Caco-2 (cell line): ENCODE measurements at places on chromosomes 6 and 20.

- DNase-seq, result no peak
These were observed 43.9 kb downstream of the TNFAIP3 start for GRCh38 chr6:137910843-137911456.

DNA sequence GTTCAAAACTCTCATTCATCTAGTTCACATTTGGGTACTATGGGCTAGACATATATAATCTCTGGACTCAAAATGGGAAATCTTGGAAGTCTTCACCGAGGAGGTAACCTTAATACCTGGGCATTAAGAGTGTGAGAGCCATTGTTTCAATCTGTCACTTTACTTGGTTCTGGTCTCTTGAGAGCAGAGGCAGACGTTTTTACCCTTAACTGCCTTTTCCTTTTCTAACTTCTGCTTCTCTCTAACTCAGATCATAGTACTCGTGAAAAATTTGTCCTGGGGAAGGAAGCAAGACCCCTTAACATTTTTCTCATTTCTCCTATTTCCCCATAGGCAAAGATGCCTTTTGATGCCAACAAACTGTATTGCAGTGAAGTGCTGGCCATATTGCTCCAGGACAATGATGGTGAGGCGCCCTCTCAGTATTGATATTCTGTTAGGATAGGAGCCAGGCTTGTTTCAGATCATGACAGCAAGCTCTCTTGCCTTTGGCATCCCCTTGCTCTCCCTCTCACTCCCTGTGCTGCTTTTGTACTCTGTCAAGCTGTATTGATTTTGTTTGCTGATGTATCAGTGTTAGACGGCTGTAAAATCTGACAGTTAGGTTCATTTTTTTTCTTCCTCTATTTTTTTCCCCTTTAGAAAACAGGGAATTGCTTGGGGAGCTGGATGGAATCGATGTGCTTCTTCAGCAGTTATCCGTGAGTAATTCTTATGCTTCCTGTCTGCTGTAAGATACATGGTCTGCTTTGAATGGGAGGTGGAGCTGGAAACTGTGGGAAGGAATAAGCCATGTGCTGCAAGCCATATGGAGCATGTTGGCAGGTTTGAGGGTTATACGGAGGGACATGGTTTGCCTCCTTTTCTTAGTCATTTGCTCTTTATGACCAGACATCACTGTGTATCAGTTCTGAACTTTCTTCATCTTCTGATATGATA is 83.5 kb downstream of the CTNNBL1 start:
- DNase-seq, result no peak

GRCh38 chr6:166927240-166927934 is 29.0 kb downstream of the RNASET2 start:
- no peak for DNase-seq

DNA sequence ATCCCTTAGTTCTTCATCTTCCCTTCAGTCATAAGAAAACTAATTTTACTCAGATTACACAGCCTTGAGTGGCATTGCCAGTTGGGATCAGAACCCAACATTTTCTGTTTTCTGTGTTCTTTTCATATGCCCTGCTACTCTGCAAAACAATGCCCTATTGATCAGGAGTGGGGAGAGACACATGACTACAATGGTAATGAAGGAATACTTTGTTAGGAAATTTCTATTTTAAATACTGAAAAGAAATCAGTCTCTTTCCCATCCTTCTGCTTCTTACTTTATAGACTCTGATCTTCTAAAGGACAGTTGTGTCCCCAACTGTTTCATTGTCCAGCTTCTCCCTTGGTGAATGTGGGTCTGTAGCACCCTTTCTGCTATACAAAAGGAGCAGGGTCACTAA is 5.5 kb upstream of the PKIB start:
- DNase-seq, result no peak

DNA sequence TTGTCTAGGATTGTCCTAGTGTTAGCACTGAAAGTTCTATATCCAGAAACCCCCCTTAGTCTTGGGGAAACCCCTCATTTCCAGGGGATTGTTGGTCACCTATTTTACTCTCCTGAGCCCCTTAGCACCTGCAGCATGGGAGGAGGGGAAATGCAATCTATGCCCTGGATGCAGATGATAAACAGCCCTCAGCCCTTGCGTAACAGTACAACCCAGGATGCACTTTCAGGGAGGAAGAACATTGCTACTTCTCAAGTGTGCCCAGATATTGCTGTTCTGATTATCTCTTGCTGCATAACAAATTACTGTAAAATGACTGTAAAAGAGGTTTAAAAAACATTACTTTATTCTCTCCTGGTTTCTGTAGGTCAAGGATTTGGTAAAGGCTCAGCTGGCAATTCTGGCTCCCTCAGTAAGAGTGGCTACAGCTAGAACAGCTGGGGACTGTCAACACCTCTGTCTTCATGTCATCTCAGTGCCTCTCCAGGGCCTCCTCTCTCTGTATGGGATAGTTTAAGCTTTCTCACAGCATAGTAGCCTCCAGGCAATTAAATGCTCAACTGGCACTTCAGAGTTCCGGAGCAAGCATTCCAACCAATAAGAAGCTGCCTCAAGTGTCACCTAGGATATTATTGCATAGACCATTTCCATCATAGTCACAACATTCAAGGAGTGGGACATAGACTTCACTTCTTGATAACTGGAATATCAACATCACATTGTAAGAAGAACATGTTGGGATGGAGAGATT is 117.8 kb upstream of the FOXO3 start:
- no peak for DNase-seq

DNA sequence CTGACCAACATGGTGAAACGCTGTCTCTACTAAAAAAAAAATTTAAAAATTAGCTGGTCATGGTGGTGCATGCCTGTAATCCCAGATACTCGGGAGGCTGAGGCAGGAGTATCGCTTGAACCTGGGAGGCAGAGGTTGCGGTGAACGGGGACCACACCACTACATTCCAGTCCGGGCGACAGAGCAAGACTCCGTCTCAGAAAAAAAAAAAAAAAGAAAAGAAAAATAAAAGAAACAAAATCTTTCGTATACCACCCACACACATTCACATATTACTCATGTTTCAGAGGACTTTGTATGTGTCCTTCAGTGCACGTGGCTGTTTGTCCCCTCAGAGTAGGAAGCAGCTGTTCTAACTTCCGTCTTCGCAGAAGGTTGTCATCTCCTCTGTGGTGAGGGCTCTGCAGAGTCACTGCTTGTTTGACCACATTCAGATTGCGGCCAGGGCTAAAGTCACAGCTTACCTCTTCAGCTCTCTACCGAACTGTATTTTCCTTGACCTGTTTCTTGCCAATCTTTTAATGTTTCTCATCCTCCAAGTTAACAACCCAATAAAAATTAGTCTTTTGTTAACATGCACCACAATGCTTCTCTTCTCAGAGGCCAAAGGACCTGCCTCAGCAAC is 36.6 kb upstream of the HIVEP1 start:
- DNase-seq, result no peak

GRCh38 chr6:74161380-74161779 is 465.4 kb downstream of the CD109 start:
- no peak for DNase-seq

DNA sequence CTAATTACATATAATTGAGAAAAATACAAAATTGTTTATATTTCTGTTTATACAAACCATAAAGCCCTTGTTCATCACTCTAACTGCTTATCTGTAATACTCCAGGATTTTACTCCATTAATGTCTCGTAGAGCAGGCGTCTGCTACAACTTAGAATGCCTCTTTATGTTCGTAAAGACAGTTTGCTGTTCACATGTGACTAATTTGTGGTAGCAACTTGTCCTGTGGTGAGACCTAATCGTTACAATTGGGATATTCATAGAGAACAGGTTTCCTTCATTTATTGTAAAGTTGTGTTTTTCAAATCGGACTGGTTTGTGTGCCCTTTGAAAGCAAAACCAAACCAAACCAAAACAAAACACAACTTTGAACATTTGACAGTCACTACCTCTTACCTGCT is 149.7 kb downstream of the ASCC3 start:
- no peak for DNase-seq

GRCh38 chr6:47737406-47737805 is 39.0 kb downstream of the ADGRF4 start:
- DNase-seq, result no peak

GRCh38 chr6:136411025-136411325 is 121.3 kb upstream of the BCLAF1 start:
- DNase-seq, result no peak

DNA sequence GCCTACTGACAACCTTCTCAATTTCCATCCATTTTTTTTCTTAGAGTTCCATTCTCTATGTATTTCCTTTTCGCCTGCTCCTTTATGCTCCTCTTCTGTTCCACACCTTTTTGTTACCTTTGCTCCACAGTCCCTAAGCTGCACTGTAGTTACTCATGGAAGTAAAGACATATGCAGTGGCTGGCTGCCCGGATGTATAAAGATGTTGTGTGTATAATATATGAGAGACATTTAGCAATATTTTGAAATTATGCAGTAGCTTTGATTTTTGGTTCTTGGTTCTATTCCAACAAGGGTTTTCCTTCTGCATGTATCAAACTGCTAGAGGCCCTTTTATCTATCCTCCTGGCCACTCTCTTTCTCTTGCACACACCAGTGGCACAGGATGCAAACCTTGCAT is 234.9 kb downstream of the DOK5 start:
- no peak for DNase-seq

DNA sequence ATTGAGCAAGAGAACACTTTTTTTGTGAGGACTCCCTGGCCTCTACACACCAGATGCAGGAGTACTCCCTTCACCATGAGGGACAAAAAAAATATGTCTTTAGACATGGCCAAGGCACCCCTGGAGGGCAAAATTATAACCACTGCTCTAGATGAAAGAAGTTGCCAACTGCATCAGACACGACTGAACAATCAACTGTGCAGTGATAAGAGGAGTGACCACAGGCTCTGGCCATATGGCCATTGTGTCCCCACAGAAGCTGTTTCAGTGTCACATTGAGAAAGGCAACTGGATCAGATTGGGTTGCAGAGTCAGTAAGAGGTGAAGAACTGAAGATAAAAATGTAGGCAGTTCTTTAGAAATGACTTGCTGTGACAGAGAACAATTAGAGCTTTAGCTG is 85.7 kb downstream of the C6orf118 start:
- DNase-seq, result no peak

DNA sequence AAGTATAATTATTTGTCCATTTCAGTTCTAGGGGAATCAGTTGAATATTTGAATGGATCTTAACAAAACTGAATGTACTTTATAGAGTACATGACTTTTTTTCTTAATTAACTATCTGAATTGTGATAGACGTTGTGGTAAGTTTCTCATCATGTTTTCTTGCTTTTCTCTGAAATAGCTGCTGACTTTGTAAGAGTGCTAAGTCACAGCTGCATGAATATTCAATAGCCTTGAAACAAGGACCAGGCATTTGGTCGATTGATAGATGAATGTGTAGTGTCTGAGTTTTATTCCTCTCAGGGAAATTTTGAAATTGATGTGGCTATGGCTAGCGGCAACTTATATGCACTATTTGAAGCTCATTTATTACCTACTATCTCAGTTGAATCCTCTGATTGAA is 56.0 kb downstream of the ADGRB3 start:
- no peak for DNase-seq

DNA sequence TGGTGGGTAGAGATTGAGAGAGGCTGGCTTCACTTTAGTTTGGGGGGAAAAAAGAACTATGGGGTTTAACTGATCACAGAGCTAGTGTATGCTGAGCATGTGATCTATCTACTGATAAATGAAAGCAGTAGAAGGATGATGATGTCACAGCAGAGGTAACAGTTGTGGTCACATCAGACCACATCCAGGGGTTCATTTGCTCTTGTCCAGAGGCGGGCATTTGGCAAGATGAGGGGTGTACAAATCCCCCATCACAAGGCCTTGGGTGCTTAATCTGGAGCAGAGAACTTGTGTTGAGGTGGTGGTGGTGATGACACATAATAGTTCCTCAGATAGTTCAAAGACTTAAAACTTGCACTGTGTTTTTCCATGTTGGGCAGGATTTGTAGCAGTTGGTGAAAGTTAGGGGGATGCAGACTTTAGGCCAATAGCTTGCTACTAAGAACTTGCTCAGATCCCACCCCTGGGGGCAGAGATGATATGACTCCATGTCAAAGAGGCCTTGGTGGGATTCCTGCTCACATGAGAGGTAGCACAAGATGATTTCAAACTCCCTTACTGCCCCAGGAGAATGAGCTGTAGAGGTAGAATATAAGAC is 63.4 kb downstream of the PRDM1 start:
- DNase-seq, result no peak

- no peak for DNase-seq
These were observed 3.3 kb downstream of the ADGRB3 start for GRCh38 chr6:68638230-68638900.

DNA sequence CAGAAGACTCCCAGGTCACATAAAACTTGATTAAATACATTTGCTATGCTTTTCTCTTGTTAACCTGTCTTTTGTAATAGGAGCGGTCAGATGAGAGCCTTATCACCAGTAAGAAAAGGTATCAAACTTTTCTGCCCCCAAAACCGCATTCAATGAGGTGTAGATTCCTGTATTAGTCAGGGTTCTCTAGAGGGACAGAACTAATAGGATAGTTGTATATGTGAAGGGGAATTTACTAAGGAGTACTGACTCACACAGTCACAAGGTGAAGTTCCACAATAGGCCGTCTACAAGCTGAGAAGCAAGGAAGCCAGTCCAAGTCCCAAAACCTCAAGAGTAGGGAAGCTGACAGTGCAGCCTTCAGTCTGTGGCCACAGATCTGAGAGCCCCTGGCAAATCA is 32.7 kb downstream of the PTPRK start:
- no peak for DNase-seq

DNA sequence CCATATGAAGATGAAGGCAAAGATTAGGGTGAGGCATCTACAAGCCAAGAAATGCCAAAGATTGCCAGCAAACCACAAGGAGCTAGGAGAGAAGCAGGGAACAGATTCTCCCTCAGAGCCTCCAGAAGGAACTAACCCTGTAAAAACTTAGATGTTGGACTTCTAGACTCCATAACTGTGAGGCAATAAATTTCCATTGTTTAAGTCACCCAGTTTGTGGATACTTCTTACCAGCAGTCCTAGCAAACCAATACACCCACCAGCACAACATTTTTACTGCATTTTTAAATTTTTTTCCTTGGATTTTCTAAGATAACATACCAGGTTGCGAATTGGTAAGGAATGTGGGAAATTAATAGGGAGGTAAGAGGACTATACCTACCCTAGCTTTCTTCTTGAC is 47.8 kb upstream of the EYA4 start:
- no peak for DNase-seq

GRCh38 chr6:139882234-139882633 is 507.8 kb upstream of the CITED2 start:
- no peak for DNase-seq

- DNase-seq, result no peak
These were observed 383.6 kb downstream of the BCKDHB start for GRCh38 chr6:80489911-80490635.

- DNase-seq, result no peak
These were observed 108.5 kb downstream of the MAN1A1 start for GRCh38 chr6:119241111-119241465.

- peak; percentile 49 for DNase-seq
These were observed 20.6 kb downstream of the MANBAL start for GRCh38 chr20:37309936-37310590.
